EL (cell line): ENCODE measurements at places on chromosomes 3 and 15.

GRCh38 chr3:82671466-82671865 is 910.0 kb upstream of the GBE1 start:
- DNase-seq, result no peak

GRCh38 chr3:74033381-74033780 is 408.6 kb upstream of the PDZRN3 start:
- DNase-seq, result no peak

DNA sequence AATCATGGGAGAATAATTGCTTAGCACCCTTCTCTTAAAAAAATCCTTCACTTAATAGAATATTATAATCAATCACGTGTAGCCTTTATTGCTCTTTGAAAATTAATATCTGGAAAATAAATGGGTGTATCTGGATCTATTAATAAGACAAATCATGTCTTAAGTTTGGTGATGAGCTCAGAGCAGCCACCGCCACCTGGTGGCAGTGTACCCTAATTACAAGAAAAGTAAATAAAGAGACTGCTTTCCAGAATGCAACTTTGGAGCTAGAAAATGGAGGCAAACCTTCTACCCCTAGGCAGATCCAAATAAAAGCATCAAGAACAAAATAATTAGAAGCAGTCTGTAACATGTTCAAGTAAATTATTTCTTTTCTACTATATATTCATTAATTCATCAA is 43.5 kb downstream of the EPHB1 start:
- DNase-seq, result no peak

GRCh38 chr15:31217566-31218270 is 108.9 kb upstream of the KLF13 start:
- no peak for DNase-seq

GRCh38 chr3:61518590-61518989 is 42.8 kb upstream of the PTPRG start:
- no peak for DNase-seq

GRCh38 chr15:93036951-93037819 is 51.8 kb downstream of the RGMA start:
- peak; percentile 8 for DNase-seq

GRCh38 chr3:42014458-42014920 is 52.6 kb upstream of the ULK4 start:
- peak; percentile 44 for DNase-seq

DNA sequence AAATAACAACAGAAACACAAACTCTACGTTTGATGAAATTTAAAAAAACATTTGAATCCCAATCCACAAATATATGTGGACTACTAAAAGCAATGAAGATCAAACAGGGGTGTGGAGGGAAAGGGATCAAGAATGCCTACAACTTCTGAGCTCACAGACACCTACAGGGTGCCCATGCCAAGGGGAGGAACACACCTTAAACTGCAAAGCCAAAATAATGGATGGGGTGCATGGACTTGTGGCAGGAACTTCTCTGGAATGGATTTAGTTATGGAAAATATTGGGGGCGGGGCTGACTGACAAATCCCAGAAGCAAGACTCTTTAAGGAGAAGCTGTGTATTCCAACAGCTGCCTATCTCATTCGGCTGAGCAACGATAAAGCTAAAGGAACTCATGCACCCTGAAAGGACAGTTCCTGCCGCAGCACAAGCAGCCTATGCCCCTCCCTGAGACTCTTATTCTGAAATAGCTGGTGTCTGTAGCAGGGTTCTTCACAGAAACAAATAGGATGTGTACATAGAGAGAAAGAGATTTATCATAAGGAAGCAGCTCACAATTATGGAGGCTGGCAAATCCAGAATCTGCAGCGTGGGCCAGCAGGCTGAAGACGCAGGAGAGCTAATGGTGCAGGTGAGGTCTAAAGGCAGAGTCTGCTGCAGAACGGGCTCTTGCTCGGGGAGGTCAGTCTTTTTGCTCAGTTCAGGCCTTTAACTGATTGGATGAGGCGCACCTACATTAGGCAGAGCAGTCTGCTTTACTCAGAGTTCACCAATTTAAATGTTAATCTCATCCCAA is 24.5 kb upstream of the PLA2G4D start:
- no peak for DNase-seq

- DNase-seq, result no peak
Observed at GRCh38 chr3:116873142-116873541, 163.6 kb downstream of the TUSC7 start.

GRCh38 chr3:105415951-105416350 is 49.2 kb downstream of the ALCAM start:
- DNase-seq, result peak; percentile 14

- DNase-seq, result no peak
Observed at GRCh38 chr15:87573534-87573933, 683.0 kb downstream of the NTRK3 start.

- no peak for DNase-seq
Observed at GRCh38 chr15:47561102-47561501, 156.2 kb upstream of the SEMA6D start.

DNA sequence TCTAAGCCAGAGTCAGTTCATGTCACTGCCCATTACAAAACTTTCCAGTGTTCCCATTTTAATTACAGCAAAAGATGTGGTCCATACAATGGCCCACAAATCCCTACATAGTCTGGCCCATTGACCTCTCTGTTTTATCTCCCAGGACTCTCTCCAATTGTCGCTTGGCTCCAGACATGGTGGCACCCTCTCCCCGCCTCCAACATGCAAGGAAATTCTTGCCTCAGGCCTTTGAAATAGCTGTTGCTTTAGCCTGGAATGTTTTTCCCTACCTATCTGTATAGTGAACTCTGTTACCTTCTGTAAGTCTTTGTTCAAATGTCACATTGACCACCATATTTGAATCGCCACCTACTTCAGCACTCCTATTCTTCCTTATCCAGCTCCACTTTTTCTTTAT is 377.3 kb upstream of the MCTP2 start:
- DNase-seq, result no peak

- peak; percentile 59 for DNase-seq
Observed at GRCh38 chr3:52231502-52232278, 6.2 kb upstream of the TLR9 start.

- DNase-seq, result no peak
Observed at GRCh38 chr3:162777118-162777517, 1280.5 kb downstream of the OTOL1 start.

GRCh38 chr15:51971032-51971374 is 575 bp downstream of the LEO1 start:
- DNase-seq, result no peak

- peak; percentile 93 for DNase-seq
Observed at GRCh38 chr15:70788114-70789049, 25.0 kb upstream of the UACA start.

GRCh38 chr3:195774917-195775316 is 36.8 kb downstream of the MUC4 start:
- peak; percentile 25 for DNase-seq

GRCh38 chr3:128488636-128488990 is 4.4 kb downstream of the GATA2 start:
- DNase-seq, result peak; percentile 60

- DNase-seq, result no peak
Observed at GRCh38 chr15:38086611-38087010, 152.2 kb downstream of the TMCO5A start.

DNA sequence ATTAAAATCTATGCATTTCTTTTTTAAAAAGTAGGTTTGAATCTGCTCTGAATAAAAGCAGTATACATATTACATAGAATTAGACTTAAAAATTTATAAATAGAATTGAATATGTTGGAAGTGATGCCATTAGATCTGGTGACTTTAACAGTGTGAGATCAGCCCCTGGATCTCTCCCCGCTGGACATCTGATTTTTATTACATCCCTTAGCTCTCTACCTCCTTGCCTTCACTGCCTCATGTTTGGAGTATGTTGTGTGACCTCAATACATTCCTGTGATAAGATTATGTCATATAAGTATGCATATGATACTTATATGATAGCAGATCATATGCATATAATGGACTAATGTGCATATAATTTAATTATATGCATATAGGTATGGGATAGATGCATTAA is 643.4 kb upstream of the NR2F2 start:
- no peak for DNase-seq

- no peak for DNase-seq
Observed at GRCh38 chr3:151262871-151263525, 15.3 kb downstream of the P2RY14 start.

- DNase-seq, result no peak
Observed at GRCh38 chr15:56775641-56776040, 42.3 kb upstream of the ZNF280D start.

- DNase-seq, result peak; percentile 97
Observed at GRCh38 chr15:51132384-51133139, 37.9 kb upstream of the TNFAIP8L3 start.

DNA sequence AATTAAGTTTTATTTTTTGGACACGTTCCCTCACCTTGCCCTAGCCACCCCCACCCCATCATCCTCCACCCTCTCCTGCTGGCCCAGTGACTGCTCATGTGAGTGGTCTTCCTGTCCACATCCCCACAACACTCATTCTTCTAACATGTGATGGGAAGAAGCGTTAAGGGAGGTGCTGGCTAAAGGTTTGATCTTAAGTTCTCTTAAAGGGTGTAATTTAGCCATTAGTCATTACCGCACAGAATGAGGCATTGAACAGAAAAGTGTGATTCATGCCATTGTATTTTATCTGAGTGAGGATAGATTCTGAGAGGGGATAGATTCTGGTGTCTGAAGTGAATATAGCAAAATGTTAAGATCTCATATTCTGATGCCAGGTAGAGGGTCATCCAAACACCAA is 272.9 kb upstream of the TPM1 start:
- peak; percentile 94 for DNase-seq

DNA sequence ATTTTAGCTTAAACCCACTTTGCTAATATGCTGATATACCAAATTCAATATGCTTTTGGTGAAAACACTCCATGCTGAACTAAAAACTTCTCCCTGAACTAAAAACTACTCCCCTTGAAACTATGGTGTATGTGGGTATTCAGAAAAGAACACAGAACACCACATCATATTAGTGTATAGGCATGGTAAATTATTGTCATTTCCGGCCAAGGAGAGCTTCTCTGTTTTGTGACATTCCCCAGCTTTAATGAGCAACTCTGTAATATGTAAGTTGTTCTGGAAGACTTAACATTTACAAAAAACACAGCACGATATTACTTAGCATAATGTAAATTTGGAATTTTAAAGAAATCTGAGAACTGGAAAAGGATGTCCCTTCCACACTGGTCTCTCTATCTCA is 269.9 kb upstream of the WNT5A start:
- no peak for DNase-seq

GRCh38 chr15:52060501-52060900 is 41.5 kb downstream of the MAPK6 start:
- no peak for DNase-seq

GRCh38 chr3:4504340-4505261 is 11.5 kb downstream of the ITPR1 start:
- DNase-seq, result no peak

DNA sequence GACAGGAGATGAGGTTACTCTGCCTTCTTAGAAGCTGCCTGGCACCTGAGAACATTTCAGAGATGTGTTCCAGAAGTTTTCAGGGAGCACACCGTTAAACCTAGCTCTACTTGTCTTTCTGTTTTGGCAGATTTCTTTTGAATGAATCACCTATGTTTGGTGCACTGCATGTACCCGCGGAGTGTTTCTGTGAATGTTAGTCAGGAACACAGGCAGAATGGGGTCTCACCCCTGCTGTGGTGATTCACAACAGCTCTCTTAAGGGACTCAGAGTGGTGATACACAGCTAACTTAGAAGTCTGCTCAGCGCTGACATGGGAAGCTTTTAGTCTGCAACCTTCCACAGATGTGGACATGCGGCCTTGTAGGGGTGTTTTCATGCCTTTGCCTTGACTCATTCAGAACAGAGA is 24.0 kb downstream of the TSEN2 start:
- DNase-seq, result peak; percentile 98

GRCh38 chr3:16396202-16396601 is 117.3 kb downstream of the RFTN1 start:
- no peak for DNase-seq

DNA sequence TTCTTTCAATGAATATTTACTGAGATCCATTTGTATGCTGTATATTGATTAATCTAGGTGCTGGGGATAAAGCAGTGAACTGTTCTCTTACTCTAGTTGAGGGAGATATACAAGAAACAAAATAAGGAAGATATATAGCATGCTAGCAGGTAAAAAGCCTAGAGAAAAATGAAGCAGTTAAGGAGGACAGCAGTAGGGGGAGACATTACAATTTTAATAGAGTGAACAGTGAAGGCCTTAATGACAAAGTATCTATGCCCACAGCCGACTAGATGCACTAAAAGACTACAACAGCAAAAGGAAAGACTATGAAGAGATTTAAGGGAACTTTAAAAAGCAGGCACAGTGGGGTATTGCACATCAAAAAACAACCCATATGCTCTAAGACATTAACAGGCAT is 81.4 kb downstream of the XRN1 start:
- DNase-seq, result peak; percentile 2

DNA sequence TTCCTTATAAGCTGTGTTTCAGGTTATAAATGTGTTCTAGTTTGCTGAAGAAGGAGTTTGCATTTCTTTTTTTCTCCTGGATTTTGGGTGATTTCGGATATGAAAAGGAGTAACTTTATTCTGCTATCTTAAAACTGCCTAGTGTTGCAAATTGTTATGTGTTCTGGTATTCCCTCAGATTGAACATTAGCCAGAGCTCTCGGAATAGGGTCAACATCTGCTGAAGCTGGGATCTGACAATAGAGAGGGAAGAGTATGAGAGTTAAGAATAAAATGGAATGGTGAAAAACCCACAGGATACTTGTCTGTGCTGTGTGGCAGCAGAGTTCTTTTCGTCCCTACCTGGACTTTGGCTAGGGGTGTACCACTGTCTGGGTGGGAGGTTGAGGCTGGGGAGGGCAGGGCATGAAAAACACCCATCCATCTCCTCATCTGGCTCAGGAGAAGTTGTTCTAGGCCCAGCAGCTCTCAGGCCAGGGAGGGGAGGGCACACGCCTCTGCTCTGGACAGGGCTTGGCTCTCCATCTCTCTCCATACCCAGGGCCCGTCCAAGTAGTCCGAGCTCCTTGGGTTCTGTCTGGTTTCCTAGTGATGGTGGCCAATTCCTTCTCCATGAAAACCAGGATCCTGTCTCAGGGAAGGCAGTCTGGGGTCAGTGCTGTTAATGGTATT is 13.2 kb downstream of the SPSB4 start:
- no peak for DNase-seq

DNA sequence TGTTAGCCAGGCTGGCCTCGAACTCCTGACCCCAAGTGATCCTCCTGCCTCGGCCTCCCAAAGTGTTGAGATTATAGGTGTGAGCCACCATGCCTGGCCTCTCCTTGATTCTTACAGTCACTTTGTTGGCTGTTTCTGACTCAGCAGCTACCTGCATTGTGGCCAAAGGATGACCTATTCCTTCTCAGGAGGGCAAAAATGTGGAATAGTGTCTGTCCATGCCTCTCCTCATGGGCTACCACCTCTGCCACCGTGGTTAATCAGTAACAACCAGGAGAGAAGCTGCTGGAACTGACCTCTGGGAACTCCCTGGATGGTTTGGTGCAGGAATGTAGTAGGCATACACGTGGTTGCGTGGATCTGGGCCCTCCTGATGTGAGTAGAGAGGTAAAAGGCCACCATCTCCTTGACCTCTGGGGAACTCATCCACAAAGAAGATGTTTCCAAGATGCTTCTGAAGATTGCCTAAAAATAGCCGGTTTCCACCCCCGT is 63.3 kb downstream of the FLNB start:
- DNase-seq, result no peak
